ENCODE measurements at places on chromosomes 4 and X.
A peak's percentile ranks its signal among the peaks of the same experiment; 100 is the strongest.

- no peak for DNase-seq
Measured at GRCh38 chr4:87326460-87326859, 3.8 kb upstream of the HSD17B13 start.

DNA sequence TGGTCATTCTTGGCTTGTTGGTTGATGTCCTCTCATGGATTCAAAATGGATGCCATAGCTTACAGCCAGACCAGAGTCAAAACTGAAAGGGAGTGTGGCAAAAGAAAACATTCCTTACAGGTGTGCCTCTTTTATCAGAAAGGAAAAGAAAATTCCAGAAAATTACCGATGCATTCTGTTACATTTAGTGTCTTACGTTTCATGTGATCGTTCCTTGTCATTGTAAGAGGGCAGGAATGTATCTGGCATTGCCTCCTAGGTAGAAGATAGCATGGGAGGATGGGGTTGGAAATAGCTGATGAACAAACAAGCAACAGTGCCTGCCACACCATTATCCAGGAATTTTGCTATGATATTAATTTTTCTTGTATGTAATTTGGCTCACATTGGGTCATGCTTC is 13.1 kb downstream of the GRXCR1 start:
- no peak for DNase-seq

GRCh38 chr4:153014460-153014859 is 78.3 kb downstream of the FHDC1 start:
- DNase-seq, result no peak

DNA sequence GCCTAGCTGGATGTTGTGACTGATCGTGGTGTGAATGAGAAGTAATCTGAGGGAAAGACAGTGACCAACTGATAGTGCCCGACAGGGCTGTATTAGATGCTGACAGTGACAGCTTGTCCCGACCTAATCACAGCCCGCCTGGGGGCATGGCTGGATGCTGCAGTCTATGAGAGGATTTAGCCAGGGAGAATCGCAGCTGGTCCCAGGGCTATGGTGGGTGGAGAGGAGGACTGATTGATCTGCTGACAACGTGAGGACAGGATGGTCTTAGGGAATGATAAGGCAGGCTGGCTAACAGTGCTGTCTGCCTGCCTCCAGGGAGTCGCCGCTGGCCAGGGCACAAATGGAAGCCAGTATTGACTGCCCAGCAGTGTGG is 621 bp upstream of the SUV39H1 start:
- no peak for DNase-seq

- DNase-seq, result no peak
Measured at GRCh38 chr4:154478547-154478946, 13.1 kb downstream of the DCHS2 start.

- DNase-seq, result no peak
Measured at GRCh38 chr4:164779080-164779479, 25.1 kb downstream of the SMIM31 start.

GRCh38 chr4:7788193-7788592 is 151.5 kb downstream of the AFAP1 start:
- no peak for DNase-seq

GRCh38 chr4:168409089-168409801 is 71.0 kb downstream of the DDX60L start:
- no peak for DNase-seq

DNA sequence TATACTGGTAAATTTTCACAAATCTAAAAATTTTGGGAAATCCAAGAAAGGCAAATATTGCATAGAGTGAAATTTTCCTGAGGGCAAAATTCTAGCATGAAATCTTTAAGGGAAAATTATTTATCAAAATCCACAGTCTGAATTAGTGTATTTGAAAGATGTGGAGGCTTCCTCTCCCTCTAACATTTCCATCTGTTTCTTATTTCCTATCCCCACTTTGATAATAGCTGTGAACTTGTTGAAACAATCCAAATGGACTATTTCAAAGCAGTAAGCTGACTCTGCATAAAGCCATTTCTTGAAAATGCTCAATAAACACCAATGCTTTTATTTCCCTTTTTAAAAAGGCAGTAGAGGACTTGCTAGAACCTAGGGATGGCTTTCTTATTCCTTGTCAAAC is 107.3 kb upstream of the PABPC4L start:
- no peak for DNase-seq

GRCh38 chrX:19990151-19990555 is 708 bp downstream of the BCLAF3 start:
- peak; percentile 7 for DNase-seq

- DNase-seq, result no peak
Measured at GRCh38 chr4:149955780-149956390, 122.4 kb upstream of the DCLK2 start.

- no peak for DNase-seq
Measured at GRCh38 chr4:161929956-161930355, 233.8 kb downstream of the FSTL5 start.

GRCh38 chr4:155005395-155006090 is 202.9 kb upstream of the NPY2R start:
- DNase-seq, result no peak

DNA sequence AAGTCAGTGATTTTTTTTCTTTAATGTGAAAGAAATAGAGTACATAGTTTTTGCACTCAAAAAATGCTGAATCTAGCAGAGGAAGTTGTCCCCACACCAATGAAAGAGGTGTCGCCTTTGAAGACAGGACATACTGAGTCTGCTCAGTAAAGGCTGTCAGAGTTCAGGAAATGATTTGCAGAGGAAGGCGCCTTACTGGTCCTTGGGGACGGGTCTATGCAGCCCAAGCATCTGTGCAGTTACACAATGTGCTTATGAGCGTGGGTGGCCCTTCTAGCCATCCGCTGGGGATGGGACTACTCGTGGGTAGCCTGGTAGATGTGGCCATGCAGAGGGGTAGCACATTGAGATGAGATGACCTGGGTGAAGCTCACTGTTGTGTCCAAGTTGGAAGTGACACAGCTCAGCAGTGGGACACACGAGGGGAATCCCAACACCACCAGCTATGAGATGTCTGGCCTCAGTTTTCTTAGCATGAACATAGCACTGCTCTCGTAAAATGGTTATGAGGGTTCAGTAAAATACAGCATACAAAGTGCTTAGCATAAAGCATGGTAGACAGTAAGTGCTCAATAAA is 116.5 kb upstream of the RBPJ start:
- DNase-seq, result no peak

GRCh38 chr4:59503731-59504130 is 1696.4 kb upstream of the ADGRL3 start:
- no peak for DNase-seq

GRCh38 chrX:133674726-133675470 is 259.6 kb upstream of the GPC4 start:
- no peak for DNase-seq

DNA sequence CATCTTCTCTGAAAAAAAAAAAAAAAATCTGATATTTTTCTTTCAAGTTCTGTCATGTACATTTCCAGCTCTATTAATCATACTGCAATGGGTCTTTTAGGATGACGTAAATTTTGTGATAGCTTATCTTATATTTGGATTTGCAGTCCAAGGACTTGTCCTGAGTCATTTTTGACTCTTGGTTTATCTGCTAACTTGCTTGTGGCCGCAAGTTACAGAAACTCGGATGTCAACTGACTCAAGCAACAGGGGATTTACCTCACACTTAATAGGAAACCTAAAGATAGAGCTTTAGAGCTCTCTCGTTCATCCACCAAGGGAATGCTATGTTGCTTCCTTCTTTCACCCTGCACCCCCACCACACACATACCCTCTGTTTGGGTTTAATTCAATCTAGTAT is 1433.8 kb upstream of the TENM3 start:
- DNase-seq, result no peak

GRCh38 chr4:152807294-152807829 is 27.6 kb downstream of the ARFIP1 start:
- DNase-seq, result no peak

GRCh38 chrX:33741807-33742206 is 390.3 kb downstream of the FAM47A start:
- no peak for DNase-seq

- DNase-seq, result no peak
Measured at GRCh38 chr4:87461281-87461700, 38.9 kb downstream of the NUDT9 start.

DNA sequence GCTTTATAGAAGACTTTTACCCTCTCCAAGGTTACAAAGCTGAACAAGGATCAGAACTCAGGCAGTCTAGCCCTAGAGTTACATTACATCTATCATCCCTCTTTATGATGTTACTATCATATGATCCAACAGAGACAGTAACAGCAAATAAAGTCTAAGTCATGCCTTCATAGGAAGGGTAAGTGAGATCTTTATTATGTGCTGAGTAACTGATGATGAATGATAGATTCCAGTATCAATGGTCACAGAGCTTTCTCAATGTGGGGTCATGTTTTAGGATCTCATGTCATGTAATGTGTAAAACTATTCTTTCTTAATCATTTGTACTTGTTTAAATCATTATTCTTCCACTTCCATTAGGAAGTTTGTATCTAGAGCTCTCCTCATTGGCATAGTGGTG is 22.8 kb downstream of the ELOVL6 start:
- DNase-seq, result no peak

GRCh38 chrX:154596290-154596929 is 11.5 kb downstream of the CTAG1A start:
- no peak for DNase-seq

DNA sequence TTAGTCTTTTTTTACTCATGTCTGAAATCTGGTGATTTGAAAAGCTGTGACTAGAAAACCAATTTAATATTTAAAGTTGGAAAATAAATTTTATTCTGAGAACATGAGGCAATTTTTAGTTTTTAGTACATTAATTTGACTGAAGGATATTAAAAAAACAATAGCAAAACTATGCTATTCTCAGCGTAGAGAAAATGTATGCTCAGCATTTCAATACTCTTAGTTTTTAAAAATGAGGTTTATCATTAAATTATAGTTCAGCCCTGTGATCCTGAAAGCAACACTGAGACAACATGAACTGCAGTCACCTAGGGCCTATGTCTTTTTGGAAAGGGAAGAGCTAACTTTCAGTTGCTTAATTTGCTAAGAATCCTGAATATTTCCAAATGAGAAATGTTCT is 9.5 kb downstream of the GALNT7 start:
- no peak for DNase-seq

DNA sequence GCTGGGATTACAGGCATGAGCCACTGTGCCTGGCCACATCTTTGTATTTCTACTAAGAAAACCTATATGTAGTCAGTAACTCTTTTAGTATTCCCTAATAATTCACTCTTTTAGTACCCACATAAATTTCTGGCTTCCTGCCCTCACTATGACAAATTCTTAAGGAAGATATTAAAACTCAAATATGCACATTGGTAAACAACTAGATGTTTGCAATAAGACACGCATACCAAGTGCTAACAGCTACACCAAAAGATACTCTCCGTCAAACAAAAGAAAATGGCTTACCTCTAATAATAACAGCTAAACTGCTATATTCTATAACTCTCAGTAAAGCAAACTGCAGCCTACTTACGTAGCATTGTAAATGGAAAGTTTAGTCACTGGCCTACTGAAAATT is 6.3 kb downstream of the UBA6 start:
- no peak for DNase-seq

DNA sequence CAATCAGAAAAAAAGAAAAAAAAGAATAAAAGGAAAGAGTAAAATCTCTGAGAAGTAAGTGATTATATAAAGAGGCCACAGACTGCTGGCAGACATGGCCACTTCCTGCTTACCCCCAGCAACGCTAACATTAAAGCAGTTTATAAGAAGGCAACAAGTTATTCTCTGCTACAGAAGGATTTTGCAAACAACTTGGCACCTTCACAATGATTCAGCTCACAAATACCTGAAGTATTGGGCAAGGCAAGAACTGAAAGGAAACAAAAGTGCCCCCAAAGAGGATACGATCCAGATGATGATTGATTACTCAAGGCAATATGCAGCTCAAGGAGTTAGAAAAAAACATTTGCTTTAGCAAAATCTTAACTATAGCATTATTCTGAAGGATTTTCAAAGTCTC is 718.8 kb downstream of the KLHL13 start:
- DNase-seq, result no peak

- no peak for DNase-seq
Measured at GRCh38 chr4:107718351-107718965, 1.6 kb downstream of the PAPSS1 start.

- no peak for DNase-seq
Measured at GRCh38 chr4:99221980-99222379, 2.9 kb upstream of the ADH6 start.

GRCh38 chr4:156782491-156782890 is 189.1 kb downstream of the PDGFC start:
- no peak for DNase-seq

GRCh38 chr4:80237992-80238391 is 28.5 kb upstream of the FGF5 start:
- no peak for DNase-seq

DNA sequence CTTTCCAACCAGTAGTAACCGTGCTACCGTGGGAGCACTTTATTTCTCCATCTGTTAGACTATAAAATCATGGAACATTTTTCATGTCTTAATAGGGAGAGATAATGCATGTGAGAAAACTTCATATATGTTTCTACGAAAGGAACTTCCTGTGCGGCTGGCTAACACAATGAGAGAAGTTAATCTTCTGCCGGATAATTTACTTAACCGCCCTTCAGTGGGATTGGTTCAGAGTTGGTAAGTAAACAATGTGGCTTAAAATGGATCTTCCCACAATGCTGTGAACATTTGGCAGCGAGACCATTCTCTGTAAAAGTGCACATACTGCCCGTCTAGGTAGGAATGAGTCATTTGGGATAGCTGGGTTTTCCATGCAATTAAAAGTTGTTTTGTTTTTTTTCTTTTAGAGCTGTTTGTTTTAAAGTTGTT is 29.6 kb downstream of the PDK3 start:
- no peak for DNase-seq

- no peak for DNase-seq
Measured at GRCh38 chr4:145207934-145208333, 27.5 kb upstream of the OTUD4 start.

DNA sequence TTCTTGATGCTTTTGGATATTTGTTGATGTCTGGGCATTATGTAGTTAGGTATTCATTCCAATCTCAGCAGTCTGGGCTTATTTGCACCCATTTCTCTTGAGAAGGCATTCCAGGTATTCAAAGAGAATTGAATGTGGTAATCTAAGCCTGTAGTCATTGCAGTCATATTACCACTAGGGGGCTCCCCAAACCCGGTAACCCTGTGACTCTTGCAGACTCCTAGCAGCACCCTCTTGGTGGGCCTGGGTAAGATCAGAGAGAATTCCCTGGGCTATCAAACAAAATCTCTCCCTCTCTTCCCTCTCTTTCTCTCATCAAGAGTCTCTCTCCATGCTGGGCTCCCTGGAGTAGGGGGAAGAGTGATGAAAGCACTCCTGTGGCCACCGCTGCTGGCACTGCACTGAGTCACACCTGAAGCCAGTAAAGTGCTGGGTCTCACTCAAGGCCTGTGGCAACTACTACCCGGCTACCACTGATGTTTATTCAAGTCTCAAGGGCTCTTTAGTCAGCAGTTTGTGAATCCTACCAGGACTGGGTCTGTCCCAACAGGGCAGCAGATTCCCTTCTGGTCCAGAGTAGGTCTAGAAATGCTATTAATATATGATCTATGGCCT is 187.7 kb upstream of the NUDT10 start:
- DNase-seq, result no peak

GRCh38 chrX:63656871-63657580 is 128.0 kb downstream of the ARHGEF9 start:
- no peak for DNase-seq

- DNase-seq, result no peak
Measured at GRCh38 chrX:29269390-29269789, 682.1 kb downstream of the IL1RAPL1 start.

Data from stimulated activated CD8-positive, alpha-beta memory T cell treated with anti-CD3 and anti-CD28 coated beads, Interleukin-2, amount 100 ng/mL, for 48 hours (primary cell).